Left lobe of liver (tissue), 2 donors: ENCODE measurements at places on chromosomes 5 and 9.

DNA sequence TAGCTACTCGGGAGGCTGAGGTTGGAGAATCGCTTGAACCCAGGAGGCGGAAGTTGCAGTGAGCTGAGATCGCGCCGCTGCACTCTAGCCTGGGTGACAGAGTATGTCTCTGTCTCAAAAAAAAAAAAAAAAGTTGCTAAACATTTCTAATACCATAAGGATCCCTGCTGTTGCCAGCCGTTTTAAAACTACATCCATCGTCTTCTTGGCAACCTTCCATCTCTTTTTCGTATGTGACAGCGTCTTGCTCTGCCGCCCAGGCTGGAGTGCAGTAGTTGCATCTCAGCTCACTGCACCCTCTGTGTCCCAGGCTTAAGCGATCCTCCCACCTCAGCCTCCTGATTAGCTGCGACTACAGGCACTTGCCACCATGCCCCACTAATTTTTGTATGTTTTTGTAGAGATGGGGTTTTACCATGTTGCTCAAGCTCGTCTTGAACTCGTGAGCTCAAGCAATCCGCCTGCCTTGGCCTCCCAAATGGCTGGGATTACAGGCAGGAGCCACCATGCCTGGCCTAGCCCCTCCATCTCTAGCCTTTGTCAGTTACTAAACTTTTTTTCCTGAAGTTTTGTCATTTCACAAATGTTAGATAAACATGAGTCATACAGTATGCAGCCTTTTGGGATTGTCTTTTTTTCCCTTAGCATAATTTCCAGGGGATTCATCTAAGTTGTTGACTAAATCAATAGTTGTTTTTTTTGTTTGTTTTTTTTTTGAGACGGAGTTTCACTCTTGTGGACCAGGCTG lies 13.5 kb downstream of the NSD1 start:
- DNase-seq: no peak

DNA sequence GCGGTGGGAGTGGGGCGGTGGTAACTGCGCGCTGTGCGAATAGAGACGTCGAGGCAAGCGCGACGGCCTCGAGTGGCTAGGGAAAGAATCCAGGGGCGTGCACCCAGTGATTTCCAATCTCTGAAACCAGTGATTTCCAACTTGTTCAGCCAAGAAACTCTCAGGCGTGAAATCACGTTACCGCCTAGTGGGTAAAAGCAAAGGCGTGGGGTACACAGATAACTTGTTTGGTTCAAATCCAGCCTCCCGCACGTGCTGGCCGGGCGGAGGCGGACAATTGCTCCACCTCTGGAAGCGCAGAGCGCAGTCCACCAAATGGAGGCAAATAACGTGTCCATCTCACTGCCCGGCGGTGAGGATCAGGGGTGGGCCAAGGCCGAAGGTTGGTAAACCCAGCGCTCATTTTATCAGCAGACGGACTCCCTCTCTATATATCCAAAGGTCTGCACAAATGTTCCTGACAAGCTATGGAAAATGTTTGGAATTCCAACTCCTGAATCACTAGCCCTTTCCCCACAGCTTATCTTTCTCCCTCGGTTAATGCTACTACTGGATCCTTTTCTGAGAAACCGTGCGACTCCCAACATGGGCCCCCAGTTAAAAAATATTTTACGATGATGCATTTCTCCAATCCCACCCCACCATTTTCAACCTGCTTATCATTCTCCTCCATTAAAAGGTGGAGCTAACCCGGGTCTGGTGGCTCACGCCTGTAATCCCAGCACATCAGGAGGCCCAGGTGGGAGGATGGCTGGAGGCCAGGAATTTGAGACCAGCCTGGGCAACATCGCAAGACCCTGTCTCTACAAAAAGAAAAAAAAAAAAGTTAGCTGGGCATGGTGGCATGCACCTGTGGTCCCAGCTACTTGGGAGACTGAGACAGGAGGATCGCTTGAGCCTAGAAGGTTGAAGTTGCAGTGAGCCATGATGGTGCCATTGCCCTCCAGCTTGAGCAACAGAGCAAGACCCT lies 950 bp upstream of the FNBP1 start:
- peak; percentile 77 for DNase-seq

DNA sequence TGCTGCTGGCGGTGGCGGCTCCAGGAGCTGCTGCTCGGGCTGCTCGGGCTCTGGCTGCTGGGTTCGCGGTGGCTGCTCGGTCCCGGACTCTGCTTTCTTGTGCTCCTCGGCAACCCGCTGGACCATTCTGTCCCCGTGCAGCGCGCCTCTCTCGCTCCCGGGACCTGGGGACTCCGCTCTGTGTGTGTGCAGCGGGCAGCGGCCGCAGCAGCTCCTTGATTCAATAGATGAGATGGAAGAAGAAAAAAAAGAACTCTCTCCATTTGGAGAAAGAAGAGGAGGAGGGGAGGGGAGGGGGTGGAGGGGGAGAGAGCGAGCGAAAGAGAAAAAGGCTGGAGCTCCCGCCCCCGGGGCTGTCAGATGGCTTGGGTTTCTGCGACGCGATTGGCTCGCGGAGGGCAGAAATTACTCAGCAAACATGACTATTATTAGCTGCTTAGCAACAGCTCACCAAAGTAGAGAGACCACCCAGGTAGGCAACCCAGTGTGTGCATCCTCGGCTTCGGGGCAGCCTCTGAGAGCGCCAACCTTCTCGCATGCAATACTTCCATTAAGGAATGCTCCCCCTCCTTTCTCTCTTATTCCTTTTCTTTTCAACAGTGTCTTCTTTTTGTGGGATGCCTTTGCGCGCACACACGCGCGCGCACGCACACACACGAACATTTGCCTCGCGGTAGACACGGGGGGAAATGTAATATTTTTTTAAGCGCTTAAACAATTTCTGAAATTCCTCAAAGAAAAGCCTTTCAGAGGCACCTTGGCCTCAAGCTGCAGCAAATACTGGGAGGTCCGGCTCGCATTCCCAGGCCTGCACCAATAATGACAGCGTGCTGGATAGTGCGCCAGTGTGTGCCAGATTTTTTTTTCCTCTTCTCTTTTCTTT lies 7.6 kb downstream of the PTCH1 start:
- DNase-seq: peak; percentile 85

GRCh38 chr9:121901616-121902015 lies 191.5 kb downstream of the TTLL11 start:
- no peak for DNase-seq

DNA sequence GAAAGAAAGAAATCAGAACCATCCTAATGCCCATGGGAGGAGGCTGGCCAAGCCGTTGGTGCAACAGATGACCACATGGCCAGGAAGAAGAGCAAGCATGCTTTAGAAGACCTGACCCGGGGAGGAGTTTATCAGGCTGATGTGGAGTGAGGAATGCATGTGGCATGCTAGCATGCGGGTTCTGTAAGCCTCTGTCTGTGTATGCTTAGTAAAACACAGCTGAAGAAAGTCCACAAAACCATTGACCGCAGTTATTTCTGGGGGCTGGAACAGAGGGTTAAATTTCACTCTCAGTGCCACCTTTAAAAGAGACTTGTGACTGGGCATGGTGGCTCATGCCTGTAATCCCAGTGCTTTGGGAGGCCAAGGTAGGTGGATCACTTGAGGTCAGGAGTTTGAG lies 19.1 kb downstream of the GFI1B start:
- no peak for DNase-seq

DNA sequence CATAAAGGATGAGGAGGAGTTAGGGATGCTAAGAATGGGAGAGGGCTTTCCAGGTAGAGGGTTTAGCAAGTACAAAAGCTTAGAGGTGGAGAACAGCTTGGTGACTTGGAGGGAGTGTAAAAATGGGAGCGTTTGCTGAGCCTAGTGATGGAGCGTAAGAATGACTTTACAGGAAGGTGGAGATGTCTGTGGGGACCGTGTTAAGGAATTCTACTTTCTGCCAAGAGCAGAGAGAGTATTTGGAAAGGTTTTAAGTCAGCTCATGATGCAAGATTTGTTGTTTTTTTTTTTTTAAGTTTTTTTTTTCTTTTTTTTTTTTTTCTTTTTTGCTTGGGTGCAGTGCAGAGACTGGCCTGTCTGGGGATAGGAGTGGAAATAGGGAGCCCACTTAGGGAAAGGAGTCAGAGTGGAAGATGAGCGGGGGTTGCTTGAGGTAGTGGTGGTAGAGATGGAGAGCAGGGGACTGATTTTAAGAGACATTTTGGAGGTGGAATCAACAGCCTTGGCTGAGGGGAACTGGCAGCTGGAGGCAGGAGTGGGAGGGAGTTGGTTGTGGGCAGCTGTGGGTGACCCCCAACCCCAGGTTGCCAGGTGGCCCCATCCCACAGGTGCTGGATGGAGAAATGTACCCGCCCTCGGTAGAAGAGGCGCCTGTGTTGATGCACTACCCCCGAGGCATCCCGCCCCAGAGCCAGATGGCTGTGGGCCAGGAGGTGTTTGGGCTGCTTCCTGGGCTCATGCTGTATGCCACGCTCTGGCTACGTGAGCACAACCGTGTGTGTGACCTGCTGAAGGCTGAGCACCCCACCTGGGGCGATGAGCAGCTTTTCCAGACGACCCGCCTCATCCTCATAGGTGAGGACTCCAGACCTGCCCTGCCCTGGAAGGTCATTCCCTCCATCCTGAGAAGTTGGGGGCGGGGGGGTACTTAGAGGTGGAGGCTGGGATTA lies 12.4 kb downstream of the PTGS1 start:
- DNase-seq: no peak

DNA sequence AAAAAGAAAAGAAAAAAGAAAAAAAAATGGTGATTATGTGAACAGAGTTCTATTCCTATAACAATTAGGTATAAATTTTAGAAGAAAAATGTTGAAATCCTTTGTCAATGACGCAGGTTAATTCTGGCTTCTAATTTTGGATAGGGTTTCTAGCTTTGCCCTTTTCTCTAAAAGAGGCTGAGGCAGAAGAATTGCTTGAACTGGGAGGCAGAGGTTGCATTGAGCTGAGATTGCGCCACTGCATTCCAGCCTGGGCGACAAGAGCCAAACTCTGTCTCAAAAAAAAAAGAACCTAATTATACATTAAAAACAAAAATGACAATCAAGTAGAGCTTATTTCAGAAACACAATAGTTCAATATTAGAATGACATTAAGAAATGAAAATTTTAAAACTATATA lies 2.9 kb downstream of the STXBP1 start:
- DNase-seq: no peak

GRCh38 chr9:34898846-34899245 lies 59.2 kb upstream of the PHF24 start:
- DNase-seq: no peak

- peak; percentile 80 for DNase-seq
Measured at GRCh38 chr9:96604004-96604319, 15.7 kb downstream of the CDC14B start.

DNA sequence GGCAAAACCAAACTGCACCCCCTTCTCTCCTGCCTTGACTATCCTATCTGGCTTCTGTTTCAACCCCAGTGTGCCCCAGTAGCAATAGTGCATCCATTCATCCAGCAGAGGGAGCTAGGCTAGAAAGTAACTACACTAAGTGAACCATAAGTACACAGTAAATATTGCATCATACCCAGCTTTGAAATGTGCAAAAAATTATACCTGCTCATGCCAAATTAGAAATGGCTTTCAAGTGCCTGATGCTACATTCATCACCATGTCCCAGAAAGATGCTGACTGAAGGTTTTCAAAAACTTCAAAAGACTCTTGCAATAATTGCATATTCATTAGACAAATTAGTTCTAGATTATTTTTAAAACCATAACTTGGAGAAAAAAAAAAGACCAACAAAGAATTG lies 153.5 kb downstream of the PRELID2 start:
- peak; percentile 54 for DNase-seq

GRCh38 chr9:74379718-74380117 lies 117.4 kb upstream of the RORB start:
- peak; percentile 51 for DNase-seq

DNA sequence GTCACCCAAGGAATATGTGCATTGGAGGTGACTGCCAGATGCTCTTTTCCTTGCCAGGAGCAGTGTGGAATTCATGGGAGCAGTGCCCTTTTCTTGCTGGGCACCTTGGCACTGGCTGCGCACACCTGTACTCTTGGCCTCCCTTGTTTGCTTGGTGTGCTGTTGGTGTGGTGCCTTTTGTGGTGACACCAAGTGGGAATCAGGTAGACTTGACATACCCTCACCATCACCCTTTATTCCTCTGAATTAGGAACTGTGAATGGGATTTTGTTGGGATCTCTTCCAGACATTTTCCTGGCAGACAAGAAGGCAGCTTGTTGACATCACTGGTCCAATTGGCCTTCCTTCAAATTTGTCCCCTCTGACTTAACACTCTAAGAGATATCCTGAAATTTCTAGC lies 82.3 kb downstream of the RAI14 start:
- DNase-seq: peak; percentile 60

DNA sequence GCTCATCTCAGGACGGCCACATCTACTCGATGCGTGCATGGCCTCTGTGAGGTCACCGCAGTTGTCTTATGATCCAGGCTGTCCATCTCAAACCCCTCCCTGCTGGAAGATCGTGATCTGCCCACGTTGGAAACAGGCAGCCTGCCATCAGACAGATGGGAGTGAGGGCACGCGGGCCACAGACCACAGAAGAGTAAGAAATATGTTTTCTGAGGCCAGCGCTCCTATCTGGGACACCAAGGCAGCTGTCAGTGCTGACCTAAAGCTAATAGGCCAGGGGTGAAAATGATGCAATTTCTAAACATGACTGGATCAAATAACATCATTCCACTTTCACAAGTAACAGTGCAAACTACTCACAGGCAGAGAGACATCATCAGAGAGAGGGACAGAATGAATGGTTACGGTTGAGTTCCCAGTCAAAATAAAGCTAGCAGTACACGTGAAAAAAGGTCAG lies 57.1 kb upstream of the CER1 start:
- DNase-seq: no peak

DNA sequence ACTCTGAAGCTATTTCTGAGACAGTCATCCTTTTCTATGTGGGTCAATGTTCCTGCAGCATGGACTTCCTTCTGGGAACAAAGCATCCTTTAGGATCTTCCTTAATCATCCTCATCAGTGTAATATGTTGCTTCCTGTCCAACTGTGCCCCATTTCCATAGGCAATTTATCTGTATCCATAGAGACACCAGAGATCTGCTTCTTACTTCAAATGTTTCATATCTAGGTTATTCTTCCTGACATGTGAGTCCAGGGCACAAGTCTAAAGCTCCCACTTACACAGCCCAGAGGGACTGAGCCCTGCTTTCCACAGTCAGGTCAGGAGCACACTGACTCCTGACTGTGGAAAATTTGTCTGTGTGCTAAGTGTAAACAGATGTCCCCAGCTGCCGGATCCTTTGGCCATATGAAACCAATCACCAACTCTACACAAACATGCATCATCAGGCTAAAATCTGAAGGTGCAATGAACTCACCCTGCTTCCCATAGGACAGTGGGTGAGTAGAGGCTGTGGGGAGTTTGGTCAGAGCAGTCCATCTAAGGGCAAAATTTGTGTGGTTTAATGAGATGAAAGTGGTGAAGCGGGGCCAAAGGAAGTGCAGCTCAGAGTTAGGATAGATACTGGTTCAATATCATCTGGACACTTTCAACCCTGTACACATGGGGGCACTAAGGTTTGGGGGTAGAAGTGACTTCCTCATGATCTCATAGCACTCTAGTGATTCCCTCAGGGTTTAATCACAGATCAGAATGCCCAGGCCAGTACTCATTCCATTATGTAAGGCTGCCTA lies 85.2 kb upstream of the TNC start:
- DNase-seq: no peak

GRCh38 chr9:365436-365835 lies 150.8 kb downstream of the DOCK8 start:
- DNase-seq: no peak
